ENCODE measurements at places on chromosomes 13 and 19.

DNA sequence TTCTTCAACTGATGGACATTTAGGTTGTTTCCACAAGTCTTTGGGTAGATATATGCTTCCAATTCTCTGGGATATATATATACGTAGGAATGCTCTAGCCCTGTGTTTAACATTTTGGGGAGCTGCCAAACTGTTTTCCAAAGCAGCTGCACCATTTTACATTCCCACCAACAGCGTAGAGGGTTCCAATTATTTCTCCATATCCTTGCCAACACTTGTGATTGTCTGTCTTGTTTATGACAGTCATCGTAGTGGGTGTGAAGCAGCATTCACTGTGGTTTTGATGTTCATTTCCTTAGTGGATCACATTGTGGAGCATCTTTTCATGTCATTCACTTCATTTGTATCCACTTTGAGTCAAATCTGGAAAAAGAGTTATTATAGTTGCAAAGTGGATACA, 4.7 kb upstream of the CBLC start:
- DNase-seq, result no peak

GRCh38 chr19:16571822-16572331, 338 bp downstream of the SLC35E1 start:
- DNase-seq, result no peak

- no peak for DNase-seq
Measured at GRCh38 chr19:52198678-52199077, 8.8 kb downstream of the PPP2R1A start.

DNA sequence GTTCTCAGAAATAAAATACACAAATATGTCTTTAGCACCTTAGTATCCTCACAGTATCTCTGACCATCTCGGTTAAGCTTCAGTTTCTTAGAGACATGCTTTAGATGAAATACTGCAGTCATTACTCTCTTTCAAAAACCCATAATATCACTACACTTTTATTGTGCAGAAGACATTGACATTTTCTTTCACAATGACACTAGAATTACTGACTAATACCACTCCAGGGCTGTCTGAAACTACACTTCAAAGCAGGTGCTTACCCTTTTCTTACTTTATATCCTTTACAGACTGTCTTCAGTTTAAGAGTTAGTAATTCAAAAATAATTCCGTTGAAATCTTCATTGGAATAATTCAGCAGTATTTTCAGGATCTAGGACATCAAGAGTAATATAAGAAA, 42.2 kb upstream of the SLITRK6 start:
- no peak for DNase-seq
